ENCODE measurements at places on chromosomes 12 and 14.

DNA sequence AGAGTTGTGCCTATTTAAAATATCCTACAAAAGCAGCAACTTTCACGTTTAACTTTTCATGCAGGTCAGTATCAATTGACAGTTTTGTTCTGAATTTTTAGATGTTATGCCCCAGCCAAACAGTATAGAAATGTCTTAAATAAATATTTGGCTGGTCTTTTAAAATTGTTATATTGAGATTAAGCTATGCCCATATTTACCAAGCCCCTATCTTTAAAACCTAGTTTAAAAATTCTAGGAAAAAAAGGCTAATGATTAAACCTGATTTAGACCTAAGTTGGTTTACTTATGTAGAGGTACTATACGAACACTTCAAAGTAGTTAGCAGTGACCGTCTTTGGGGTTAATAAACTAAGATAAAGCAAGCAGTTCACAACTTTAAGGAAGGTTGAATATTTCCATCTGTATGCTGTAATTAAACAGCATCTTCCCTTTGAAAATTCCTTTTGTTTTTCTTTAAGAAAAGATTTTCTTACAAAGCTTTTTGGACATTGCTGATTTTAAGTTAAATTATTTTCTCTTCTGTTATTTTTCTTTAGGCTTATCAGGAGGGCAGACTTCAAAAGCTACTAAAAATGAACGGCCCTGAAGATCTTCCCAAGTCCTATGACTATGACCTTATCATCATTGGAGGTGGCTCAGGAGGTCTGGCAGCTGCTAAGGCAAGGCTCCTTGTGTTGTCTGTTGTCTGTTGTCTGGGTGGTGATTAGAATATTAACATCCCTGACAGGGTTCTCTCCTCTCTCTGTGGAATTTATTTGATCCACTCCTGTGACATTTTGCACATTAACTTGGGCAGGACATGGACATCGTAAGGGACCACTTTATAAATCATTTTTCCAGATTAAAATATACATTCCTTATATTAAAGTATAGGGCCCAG, 7.5 kb downstream of the EID3 start:
- no peak for DNase-seq

- DNase-seq = no peak
Observed at GRCh38 chr14:102539544-102540314, 30.2 kb upstream of the ANKRD9 start.

DNA sequence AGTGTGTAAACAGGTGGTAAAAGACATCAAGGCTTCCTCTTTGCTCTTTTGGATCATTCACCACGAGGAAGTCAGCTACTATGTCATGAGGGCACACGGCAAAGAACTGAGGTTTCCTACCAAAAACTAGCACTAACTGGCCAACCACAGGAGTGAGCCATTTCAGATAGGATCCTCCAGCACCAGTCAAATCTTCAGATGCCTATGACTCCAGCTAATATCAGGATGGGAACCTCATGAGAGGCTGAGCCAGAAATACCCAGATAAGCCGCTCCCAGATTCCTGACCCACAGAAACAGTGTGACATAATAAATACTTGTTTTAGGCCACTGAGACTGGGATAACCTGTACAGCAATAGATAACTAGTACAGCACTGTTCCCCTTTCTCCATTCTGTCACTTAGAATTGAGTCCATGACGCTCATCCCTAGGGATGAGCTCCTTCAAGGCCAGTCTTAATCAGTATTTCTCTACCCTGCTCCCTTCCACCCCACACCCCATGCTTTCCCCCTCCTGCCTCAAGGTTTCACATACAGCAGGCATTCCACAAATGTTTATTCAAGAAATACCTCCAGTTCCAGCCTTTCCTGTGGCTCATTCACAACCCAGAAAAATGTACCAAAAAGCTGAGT, 68.4 kb downstream of the PPM1H start:
- DNase-seq = no peak

GRCh38 chr14:81324011-81324410, 76.1 kb downstream of the STON2 start:
- no peak for DNase-seq

DNA sequence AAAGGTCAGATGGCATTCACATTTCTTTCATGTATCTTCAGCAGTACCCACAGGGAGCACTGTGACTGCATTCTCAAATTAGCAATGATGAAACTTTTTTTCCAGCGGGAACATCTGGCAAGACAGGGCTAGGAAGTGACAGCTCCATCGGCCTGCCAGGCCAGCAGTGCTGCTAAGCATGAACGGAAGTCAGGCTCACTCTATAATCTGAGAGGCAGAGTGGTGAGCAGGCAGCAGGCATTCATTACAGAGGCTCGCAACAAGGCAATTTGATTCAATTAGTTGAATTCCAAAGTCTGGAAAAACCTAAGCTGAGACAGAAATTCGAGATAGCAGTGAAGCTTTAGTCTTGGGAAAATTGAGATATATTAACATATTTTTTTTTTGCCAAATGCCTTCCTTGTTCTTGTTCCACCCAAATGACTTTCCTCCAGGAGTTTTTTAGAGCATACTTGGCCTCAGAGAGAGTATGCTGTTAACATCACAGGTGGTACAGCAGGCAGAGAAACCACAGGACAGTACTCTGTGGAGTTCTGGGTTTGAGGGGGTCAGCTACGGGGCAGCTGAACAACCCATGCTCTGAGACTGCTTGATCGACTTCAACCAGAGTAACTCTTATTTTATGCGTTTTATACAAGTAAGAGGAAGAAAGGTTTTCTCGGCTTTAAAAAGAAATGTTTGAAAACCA, 414.9 kb downstream of the APAF1 start:
- no peak for DNase-seq

DNA sequence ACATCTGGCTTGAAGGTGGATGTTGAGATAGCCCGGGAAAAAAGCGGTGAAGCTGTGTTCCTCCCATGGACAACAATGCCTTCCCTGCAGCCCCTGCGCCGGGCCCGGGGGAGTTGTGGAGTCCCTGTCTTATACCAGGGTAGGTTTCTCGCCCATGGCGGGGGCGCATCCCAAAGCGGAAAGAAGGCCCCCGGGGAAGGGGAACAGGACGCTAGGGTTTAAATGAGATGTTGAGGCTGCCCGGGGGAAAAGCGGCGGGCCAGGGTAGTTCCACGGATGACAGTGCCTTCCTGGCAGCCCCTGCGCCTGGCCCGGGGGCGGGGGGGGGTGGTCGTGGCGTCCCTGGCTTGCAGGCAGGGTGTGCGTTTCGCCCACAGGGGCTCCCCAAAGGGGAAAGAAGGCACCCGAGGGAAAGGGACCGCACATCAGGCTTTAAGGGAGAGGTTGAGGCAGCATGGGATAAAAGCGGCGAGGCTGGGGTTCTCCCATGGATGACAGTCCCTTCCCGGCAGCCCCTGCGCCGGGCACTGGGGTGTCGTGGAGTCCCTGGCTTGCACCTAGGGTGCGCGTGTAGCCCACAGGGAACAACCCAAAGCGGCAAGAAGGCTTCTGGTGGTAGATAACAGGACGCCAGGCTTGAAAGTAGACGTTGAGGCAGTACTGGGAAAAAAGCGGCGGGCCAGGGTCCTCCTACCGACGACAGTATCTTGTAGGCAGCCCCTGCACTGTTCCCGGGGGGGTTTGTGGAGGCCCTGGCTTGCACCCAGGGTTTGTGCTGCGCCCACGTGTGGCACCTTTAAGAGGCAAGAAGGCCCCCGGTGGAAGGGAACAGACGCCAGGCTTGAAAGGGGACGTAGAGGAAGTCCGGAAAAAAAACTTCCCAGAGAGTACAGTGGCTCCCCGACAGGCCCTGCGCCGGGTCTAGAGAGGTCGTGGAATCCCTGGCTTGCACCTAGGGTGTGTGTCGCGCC, 160.8 kb upstream of the ALG10B start:
- DNase-seq = no peak

DNA sequence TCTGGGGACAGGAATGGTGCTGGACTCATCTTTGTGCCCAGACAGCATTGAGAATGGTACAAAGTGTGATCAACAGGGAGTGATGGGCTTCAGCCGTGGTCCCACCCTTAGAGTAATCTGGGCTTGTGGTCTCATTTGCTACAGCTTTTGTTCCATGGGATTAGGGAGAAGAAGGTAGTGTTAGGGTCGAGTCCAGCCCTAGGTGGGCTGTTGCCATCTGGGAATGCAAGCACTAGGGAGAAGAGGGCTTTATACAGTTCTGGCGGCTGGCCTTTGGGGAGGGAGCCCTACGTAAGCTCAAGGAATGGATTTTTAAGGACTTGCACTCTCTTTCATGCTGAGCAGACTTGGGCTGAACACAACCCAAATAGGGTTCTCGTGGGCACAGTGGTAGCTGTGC, 4.9 kb downstream of the PLEKHG3 start:
- DNase-seq = no peak

DNA sequence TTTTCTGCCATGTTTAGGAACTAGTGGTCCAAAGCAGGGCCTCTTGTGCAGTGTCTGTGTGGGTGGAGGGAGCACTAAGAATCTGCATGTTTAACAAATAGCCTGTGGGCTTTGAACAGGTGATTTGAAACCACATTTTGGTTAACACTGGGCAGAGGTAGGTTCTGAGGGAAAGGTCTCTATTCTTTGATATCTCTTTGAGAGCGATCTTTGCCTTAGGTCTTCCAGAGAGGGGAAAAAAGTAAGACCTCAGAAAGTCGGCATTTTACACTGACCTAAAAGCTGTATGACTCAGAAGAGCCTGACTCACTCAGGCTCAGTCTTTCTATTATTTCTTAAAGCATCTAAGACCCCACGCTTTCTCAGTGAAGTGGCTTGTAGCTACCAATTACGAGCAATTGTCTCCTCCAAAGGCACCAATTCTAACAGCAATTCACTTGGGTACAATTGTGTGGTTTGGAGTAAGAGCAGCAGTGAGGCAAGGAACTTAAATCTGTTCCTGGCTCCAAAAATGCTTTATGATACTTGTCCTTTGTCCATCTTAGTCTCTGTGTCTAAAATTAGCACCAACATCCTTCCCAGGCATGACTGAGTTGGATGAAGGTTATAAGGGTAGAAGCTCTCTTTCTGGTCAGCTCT, 8.8 kb downstream of the EIF2B2 start:
- no peak for DNase-seq

GRCh38 chr12:115758877-115759620, 518.4 kb downstream of the MED13L start:
- DNase-seq = no peak

DNA sequence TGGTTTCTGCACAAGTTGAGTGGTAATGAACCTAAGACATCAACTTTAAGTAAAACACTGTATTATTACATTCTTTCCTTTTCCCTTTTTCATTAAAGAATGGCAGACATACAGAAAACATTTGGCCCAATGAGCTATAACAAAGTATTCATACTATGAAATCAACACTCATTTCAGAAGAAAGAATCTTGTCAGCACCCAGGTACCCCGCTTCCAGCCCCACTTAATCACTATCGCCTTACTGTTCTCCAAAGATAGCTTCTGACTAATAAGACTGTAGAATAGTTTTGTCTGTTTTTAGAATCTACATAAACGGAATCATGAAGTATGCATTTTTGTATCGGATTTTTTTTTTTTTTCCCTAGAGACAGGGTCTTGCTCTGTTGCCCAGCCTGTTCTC, 9.5 kb downstream of the CNTN1 start:
- DNase-seq = no peak

DNA sequence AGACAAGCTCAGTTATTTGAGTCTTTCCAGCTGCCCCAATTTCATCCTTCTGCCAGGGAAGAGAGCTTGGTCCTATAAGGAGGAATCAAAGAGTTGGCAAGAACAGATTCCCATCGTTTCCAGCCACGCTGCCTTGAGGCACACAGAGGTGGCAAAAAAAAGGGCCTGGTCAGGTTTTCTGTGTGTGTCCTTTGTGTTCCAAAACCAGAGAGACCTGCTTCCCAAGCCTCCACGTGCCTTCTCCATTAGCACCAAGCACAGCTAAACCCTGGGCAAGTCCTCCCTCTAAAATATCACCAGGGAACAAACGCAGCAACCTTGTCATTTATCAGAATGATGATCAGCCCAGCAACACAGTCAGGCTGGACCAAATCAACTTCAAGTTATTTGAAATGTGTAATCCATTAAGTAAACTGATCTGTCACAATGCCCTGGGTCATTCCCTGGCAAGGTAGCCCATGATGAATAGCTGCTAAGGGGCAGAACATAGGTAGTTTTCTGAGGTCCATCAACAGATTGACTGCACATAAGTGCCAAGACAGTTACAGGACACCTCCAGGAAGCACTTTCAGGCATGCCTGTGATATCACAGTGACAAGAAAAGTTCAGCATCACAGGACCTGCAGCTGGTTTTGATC, 28.6 kb upstream of the C12orf42 start:
- DNase-seq = no peak

DNA sequence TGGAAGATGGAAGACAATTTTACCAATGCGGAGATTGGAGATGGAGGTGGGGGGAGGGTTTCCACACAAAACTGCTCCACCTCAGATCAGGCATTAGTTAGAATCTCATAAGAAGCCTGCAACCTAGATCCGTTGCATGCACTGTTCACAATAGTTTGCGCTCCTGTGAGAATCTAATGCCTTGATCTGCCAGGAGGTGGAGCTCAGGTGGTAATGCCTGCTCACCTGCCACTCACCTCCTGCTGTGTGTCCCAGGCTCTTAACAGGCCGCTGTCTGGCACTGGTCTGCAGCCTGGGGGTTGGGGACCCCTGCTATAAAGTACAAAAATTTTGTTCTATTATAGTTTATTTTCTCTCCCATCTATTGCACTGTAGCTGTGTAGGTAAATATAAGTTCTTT, 84.9 kb upstream of the FOXG1 start:
- no peak for DNase-seq

DNA sequence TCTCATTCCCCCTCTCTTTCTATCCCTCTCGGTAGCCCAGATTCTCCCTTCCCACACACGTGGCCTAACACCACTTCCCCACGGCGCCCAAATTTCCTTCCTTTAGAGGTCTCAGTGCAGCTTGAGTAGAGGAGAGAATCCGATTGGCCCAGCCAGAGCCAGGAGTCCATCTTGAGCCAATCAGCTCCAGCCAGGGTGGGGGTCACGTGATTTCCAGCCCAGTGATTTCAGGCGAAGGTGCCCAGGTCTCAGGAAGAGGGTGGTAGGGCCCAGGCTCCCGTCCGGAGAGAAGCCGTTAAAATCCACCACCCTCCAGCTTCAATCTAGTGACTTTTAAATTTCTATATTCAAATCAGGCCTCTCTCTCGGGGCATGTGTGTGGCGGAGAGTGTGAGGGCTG, 45.2 kb upstream of the MYL2 start:
- no peak for DNase-seq

GRCh38 chr12:100447381-100447780, 26.3 kb upstream of the NR1H4 start:
- DNase-seq = no peak
